ENCODE measurements at places on chromosomes 4 and X.
A peak's percentile ranks its signal among the peaks of the same experiment; 100 is the strongest.

- no peak for DNase-seq
Observed at GRCh38 chr4:104973708-104974107, 173.0 kb upstream of the TET2 start.

- DNase-seq, result no peak
Observed at GRCh38 chr4:156442912-156443311, 489.2 kb upstream of the CTSO start.

DNA sequence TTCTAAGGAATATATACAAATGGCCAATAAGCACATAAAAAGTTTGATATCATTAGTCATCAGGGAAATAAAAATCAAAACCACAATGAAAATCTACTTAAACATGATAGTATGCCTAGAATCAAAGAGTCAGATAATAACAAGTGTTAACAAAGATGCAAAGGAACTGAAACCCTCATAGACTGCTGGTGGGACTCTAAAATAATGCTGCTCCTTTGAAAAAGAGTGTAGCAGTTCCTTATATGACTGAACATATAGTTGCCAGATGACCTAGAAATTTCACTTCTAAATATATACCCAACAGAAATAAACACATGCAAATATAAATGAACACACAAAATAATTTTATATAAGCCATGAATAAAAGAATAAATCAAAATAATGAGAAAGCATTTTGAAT is 205.1 kb upstream of the CTSO start:
- DNase-seq, result no peak

DNA sequence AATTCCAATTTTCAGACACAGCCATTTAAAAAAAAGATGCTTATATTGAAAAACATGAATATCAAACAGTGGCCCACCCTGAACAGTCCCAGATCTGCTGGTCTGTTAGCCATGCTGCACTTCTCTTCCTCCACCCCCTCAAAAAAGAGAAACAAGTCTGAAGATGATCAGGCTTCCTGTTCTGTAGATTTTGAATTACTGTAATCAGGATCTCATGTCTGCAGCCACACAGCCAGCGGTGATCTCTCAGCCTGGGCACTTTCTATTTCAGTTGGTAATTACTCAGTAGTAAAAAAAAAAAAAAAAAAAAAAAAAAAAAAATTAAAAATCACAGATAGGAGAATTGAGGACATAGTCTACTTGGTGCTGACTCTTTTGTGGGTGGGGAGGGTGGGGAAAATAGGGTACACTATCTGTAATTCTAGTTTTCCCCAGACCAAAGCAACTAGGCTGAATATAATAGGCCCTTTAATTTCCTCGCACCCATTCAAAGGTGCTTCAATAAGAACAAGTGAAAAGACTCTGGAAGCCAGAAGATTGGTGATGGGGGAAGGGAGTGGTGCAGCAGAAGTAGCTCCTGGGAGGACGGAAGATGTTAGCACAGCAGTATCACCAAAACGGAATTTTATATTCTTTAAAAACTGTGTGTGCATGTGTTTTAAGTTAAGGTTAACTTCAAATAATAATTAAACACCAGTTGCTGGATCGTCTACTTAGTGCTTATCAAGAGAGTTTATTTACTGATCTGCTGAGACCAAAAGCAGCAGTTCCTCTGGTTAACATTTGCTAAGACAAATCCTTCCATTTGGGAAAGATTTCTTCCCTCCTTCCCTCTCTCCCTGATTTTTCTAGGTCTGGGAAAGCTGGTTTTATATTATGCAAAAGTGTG is 47.0 kb downstream of the SPRY1 start:
- DNase-seq, result no peak

GRCh38 chrX:1534301-1535168 is 2.5 kb downstream of the P2RY8 start:
- DNase-seq, result no peak

DNA sequence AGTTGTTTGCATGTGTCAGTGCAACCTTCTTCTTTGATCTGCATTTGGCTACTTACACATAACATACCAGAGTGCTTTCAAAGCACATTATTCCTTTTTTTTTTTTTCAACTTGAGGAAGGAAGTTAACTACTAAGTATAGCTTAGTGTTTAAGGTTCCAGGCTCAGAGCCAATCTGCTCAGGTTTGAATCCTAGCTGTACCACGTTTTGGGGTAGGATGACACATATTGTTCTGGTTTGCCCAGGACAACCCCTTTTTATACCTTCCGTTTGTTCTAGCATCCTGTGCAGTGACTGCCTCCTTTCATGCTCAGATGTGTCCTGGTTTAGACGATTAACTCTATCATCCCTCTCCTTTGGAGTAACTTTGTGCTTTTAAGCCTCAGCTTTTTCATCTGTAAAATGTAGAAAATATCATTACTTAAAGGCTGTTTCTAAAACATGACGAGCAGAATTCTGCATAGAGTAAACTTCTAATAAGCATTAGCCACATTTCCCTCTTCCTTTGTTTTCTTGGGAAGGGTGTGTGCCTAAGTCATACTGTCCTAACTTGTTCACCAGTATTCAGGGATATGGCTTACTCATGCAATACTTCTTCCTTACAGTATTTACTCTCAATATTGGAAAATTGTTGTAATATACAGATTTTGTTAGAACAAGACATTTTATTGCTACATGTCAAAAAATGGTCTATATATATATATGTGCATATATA is 281.3 kb downstream of the C4orf33 start:
- DNase-seq, result no peak

GRCh38 chrX:7444967-7445366 is 297.0 kb upstream of the PUDP start:
- no peak for DNase-seq

DNA sequence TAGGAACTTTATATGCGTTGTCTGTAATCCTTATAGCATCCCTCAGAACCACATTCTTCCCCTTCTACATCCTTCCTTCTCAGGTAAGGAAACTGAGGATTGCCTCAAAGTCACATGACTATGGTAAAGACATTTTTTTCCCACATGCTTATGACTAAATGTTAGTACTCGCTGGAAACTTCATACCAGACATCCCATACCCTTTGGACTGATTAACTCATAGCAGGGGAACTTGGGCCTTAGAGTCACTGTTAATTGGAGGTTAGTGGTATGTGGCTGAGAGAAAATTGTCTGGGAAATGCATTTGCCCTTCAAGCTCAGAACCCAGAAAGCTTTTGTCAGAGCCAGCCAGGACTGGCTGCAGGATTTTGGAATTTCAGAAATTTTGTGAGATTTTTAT is 155.0 kb downstream of the RELL1 start:
- no peak for DNase-seq

- DNase-seq, result no peak
Observed at GRCh38 chr4:145842224-145842887, 96.3 kb downstream of the ZNF827 start.

DNA sequence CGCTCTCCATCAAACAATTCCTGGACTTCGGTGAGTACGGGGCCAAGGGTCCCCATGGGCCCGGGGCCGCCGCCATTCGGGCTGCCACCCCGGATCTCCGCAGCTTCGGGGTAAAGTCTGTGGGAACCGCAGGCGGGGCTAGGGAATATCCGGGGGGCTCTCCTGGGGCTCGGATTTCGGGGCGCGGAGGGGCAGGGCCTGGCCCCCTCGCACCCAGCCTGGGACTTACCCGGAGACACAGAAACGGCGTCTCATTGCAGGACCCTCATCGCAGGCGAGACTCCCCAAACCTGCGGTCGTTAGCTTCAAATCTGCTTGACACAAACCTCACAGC is 413 bp downstream of the PDK3 start:
- no peak for DNase-seq

- no peak for DNase-seq
Observed at GRCh38 chrX:112849016-112849415, 8.4 kb upstream of the AMOT start.

DNA sequence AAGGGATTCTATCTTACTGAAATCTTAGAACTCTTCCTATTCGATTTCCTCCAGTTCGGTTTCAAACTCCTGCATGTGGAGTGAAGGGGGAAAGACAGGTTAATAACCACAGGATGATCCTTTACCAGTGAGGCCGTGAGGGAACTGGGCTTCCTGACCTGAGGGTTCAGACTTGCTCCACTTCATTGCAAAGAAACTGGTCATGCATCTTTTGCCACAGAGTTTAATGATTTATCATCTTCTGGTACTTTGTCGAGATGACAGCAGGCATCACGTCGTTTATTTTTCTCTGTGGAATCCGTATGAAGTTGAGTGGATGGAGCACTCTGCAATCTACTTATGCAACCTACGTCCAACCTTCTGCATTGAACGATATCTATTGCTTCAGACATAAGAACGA is 145.9 kb upstream of the NLGN4X start:
- DNase-seq, result no peak

DNA sequence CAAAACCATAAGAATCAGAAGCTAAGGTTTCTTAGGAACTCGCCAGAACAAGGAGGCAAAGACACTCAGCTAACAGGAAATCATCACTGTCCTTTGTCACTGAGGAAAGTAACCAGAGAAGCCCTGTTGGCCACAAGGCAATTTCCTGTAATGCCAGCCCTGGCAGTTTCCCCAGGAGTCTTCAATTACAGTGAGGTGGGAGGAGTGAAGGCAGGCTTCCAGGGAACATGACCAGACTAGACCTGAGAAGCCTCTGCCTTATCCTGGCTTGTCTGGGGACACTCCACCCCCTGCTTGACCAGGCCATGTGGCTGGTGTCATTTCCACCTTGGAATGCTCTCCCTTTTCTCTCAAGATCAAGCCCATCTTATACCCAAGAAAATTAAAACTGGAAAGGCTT is 125.3 kb downstream of the COL4A6 start:
- no peak for DNase-seq

GRCh38 chrX:44871931-44872820 is 812 bp upstream of the KDM6A start:
- no peak for DNase-seq

DNA sequence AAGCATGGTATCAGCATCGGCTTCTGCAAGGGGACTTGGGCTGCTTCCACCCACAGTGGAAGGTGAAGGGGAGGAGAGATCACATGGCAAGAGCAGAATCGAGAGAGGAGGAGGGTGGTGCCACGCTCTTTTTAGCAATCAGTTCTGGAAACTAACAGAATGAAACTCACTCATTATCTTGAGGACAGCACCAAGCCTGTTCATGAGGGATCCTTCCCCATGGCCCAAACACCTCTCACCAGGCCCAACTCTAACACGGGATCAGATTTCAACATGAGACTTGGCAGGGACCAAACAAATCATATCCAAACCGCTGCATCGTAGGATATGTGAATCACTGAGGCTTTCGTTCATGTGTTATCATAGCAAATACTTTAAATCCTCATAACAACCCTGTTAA is 125.5 kb downstream of the GPC3 start:
- DNase-seq, result peak; percentile 56

- DNase-seq, result no peak
Observed at GRCh38 chr4:169207436-169208089, 63.2 kb downstream of the SH3RF1 start.

- DNase-seq, result no peak
Observed at GRCh38 chr4:175807547-175807946, 4.5 kb downstream of the GPM6A start.

DNA sequence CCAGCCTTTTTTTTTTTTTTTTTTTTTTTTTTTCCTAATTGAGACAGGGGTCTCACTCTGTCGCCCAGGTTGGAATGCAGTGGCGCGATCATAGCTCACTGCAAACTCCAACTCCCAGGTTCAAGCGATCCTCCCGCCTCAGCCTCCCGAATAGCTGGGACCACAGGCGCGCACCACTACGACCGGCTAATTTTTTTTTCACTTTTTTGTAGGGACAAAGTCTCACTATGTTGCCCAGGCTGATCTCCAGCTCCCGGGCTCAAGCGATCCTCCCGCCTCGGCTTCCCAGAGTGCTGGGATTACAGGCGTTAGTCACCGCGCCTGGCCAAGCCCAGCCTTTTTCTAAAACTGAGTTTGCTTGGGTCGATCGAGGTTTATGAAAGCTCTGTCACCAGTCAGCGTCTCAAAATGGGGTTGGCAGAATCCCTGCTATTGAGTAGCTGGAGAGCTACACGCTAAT is 1.3 kb upstream of the OTUD5 start:
- no peak for DNase-seq
